ENCODE measurements at places on chromosomes 11 and 22.

GRCh38 chr11:10459029-10459970, 4.2 kb downstream of the AMPD3 start:
- no peak for DNase-seq

- no peak for DNase-seq
Observed at GRCh38 chr11:124098141-124098540, 17.1 kb upstream of the VWA5A start.

GRCh38 chr22:33513388-33514338, 406.6 kb downstream of the LARGE1 start:
- DNase-seq: no peak

- DNase-seq: no peak
Observed at GRCh38 chr11:122226810-122227379, 110.9 kb upstream of the BLID start.

- no peak for DNase-seq
Observed at GRCh38 chr11:85021058-85021457, 606.1 kb downstream of the DLG2 start.

DNA sequence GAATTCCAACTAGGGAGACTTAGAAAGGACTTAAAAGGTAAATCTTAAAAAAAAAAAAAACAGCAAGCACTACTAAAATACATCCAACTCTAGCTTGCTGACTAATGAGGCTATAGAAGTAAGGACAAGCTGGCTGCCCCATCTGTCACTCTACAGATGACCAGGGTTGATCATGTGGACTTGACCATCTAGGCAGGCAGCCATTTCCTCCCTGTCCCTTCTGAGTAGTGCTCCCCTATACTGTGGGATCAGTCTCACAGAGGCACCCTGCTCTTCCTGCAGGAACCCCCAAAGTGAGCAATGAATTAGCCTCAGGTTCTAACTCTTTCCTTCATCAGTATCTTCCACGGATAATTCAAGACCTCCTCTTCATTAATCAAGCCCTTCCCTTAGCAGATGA, 12.3 kb downstream of the SLC1A2 start:
- no peak for DNase-seq

- DNase-seq: peak; percentile 77
Observed at GRCh38 chr22:19844377-19845053, 10.2 kb downstream of the GNB1L start.

Data from endothelial cell of umbilical vein (primary cell).